ENCODE measurements at places on chromosomes 2 and 18.

DNA sequence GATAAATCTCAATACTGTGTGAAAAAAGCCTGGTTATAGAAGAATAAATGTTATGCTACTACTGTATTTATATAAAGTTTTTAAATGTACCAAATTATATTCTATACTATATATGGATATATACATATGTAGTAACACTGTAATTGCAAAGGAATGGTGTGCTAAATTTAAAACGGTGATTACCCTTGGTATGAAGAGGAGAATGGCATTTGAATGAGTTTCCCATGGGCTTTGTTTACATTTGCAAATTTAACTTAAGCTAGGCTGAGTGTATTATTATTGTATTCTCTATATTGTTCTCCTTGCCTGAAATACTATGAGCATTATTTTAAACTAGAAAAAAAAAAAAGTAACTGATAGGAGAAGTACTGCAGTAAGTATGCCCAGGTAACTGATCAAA, 4.7 kb upstream of the SP3 start:
- DNase-seq: peak; percentile 81

DNA sequence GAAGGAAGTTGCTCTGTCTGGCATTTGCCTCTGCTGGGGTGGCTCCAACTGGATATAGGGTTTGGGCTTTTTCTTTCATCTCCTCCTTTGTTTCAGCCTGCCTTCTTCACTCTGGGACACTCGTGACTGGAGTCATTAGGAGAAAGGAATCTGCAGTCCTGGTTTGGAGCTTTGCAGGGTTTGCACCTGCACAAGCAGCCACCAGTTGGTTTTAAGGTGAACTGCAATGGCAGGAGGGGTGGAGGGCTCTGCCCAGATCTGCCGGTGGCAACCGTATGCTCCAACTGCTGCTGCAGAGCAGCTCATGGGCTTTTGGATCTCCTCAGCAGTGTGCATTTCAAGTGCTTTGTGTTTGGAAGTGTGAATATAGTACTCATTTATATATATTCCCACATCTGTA, 131.3 kb upstream of the MGAT5 start:
- no peak for DNase-seq

GRCh38 chr2:229130522-229130921, 140.6 kb downstream of the PID1 start:
- peak; percentile 9 for DNase-seq

- DNase-seq: no peak
These were observed 18.6 kb downstream of the TYMS start for GRCh38 chr18:676069-676468.

DNA sequence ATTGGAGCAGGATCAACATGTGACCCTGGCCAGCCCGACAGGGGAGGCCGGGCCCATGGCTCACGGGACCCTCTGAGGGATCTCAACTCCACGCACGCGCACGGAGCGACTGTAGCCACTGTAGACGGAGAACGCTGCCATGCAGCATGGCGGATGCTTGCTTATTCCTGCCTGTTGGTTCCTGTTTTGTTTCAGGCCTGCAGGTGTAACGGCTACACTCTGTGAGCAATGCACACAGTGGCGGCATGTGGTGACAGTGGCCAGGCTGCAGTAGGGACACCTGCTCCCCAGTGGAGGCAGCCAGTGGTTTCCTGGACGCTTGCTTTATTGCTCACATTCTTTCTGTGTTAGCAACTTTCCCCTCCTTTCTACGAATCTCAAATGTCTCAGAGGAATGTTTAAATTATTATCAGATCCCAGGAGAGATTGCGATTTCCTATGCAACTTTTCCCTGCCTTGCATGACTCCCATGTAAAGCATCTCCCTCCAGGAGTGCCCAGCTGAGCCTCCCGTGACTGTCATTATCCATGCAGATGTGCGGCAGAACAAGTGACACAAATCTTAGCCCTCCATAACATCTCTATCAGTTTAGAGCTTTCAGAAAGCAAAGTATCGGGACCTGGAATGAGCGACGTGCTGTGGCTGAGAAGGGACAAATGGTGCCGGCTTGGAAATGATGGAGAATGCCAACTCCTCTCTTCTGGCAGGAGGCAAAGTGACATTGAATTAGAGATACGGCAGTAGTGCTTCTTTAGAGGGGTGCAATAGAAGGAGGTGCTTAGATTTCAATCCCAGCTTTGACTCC, 209.7 kb downstream of the ASB1 start:
- peak; percentile 90 for DNase-seq

- DNase-seq: no peak
These were observed 31.7 kb upstream of the RAB1A start for GRCh38 chr2:65161551-65162100.

DNA sequence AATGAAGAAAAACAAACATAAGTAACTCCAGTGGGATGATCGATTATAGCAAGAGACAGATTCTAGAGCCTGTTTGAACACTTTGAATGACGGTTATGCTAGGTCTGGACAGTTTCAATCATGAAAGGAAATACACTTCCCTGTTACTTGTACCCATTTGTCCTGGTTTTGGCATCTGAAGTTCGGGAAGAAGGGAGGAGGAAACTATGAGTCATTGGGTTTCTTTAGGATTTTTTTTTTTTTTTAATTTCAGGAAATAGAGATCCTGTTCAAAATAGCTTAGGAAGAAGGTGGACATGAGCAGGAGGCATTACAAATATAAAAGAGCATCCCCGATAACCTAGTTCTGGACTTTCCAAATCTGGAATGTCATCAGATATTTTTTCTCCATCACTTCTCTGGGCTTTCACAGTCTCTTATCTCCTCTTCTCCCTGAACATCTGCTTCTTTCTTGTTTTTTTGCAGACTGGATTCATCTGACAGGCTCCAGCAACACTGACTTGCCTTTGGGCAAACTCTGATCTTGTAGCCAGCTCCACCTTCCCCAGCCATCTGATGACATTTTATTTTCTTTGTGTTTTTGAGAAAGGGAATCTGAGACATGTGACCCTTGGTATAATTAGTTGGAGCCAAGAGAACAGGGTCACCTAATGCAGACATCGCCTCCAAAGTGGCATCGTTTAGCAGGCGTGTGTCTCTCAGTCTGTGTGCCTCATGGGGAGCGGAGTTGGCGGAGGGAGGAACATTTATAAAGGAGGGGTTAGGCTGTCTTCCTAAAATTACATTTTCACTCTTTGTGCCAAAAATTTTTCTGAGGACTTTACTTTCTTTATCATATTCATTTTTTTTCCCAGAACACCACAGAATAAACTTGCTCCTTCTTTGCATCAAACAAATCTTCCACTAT, 195.3 kb upstream of the EPHA4 start:
- DNase-seq: no peak

- no peak for DNase-seq
These were observed at the start of gene CYTIP for GRCh38 chr2:157443795-157444640. CYTIP (minus strand) TSS chr2:157444089; CDS start chr2:157444020, 69 bp downstream.

GRCh38 chr18:45962461-45962860, 4.7 kb downstream of the EPG5 start:
- DNase-seq: peak; percentile 73

GRCh38 chr2:219598308-219599078, 836 bp downstream of the STK11IP start:
- no peak for DNase-seq

- DNase-seq: no peak
These were observed 3.3 kb upstream of the HOXD13 start for GRCh38 chr2:176088937-176089842.

- DNase-seq: no peak
These were observed 126.4 kb upstream of the TLK1 start for GRCh38 chr2:171287036-171287571.

- peak; percentile 87 for DNase-seq
These were observed 48.7 kb downstream of the DPP4 start for GRCh38 chr2:162025121-162025911.

DNA sequence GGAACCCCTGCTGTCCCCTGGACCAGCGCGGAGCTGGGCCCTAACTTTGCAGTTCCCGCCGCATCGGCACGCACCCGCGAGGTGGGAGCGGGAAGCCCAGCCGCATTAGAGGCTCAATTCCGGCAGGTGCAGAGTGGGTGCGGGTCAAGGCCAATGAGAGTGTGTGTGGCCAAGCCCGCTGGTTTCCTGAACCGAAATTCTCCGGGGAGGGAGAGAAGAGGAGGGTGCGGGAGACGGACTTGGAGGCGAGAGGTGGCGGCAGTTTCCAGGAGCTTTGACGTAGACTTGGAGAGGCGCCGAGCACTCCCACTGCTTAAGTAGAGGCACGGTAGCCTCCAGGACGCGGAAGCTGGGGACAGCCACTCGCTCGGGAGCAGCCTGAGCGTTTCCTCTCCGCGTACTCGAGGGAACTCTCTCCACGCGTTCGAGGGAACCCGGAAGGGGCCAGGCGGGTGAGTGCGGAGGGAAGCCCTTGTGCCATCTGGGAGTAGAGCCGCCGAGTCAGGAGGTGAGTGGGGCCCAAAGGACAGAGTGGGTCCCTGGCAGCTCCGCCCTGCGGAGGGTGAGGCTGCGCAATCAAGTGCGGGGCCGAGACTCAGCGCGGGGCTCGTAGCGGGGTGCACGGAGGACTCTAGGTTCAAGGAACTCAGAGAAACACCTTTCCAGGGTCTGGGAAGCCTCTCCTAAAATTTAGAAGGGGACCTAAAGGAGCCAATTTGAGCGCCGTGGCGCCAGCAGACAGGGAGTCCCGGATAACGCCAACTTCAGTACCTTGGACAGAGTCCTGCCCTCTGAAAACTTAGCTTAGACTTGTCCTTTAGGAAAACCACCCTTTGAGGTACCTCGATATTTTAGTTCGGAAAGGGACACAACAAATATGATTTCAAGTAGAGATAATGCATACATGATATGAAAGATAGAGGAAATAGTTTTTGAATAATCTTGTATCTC, at the start of gene FAM237A:
Gene FAM237A (plus strand): TSS at position 413 of the 951 bp plus-strand sequence. CDS start 1,750 bp downstream, outside the sequence.
- DNase-seq: peak; percentile 63

DNA sequence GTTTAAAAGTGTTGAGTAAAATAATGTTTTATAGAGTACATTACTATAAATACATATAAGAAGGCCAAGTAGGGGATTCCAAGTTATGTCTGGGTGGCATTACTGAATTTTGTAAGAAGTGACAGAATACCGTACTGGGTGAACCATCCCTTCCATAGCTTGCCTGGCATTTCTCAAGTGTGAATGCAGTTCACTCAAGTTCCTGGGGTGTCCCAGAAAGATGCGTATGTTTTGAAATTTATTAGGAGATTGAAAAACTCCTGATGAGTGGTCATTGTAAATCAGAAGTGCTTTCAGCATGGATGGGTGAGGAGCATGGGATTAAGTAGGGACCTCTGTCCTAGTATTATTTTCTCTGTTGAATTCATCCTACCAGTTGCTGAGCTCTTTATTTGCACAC, 103.2 kb downstream of the VAPA start:
- no peak for DNase-seq

- DNase-seq: peak; percentile 53
These were observed 167.6 kb downstream of the AFF3 start for GRCh38 chr2:99974682-99975375.

DNA sequence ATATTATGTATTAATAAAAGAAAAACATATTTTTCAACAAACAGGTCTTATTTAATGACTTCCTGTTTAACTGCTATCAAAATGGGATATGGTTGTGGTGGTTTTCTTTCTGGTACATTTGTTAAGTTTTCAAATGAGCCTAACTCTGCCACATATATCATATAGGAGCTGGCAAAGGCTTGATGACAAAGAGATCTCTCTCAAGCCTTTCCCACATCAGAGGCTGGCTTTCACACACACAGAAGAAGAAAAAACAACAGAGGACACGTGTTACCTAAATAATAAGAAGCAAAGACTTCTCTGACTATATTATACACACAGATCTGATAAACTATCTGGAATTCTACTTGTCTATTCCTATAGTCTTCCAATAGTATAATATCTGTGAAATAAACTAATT, 46.1 kb downstream of the CFAP36 start:
- DNase-seq: no peak
